ENCODE measurements at places on chromosomes 4 and X.

GRCh38 chrX:138519296-138519695, 192.2 kb downstream of the FGF13 start:
- DNase-seq = no peak

DNA sequence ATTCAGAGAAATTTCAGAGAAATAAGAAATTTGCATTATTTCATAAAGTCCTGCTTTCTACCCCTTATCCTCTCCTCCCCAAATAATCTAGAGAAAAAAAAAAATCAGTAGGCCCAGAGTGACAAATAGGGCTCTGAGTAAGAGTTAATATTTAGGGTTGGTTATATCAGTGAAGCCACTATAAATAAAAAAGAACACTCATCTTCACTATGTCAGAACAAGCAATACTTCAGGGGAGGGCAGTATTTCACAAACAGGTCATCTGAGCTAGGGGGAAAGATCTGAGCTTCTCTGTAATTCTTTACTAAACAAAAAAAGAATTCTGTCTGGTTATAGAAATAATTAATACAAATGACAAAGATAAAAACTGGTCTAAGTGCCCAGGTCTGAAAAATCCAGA, 39.4 kb downstream of the PDE5A start:
- DNase-seq = no peak

- DNase-seq = no peak
Observed at GRCh38 chr4:38396845-38397547, 267.0 kb upstream of the KLF3 start.

DNA sequence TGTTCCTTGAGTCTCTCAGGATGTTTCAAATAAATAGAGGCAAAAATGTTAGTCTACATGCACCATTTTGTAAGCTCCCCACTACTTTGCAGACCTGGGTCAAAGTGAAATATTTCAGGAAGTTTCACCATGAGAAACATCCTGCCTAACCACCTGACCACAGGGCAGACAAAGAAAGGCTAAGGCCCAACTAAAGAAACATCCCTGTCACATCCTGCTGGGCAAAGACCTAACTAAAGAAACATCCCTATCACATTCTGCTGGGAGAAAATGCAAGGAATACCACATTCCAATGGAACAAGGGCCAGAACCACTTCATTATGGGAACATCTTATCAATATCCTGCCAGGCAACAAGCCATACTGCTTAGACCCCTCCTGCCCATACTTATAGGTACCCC, 1303.4 kb downstream of the TECRL start:
- no peak for DNase-seq

DNA sequence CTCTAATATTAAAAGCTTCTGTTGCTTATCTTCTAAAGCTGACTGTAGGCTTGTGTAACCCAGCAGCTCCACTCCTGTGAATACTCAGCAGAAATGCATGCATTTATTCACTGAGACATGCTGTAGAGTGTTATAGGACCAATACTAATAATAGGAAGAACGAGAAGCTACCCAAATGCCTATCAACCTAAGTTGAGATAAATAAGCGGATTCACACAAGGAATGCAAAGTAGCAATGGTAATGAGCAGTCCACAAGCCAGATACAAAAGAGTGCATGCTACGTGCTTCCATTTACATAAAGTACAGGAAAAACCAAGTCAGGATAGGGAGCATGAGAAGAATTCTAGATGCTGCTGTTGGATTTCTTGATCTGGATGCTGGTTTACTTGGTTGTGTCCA, 155.9 kb downstream of the AASDH start:
- no peak for DNase-seq

DNA sequence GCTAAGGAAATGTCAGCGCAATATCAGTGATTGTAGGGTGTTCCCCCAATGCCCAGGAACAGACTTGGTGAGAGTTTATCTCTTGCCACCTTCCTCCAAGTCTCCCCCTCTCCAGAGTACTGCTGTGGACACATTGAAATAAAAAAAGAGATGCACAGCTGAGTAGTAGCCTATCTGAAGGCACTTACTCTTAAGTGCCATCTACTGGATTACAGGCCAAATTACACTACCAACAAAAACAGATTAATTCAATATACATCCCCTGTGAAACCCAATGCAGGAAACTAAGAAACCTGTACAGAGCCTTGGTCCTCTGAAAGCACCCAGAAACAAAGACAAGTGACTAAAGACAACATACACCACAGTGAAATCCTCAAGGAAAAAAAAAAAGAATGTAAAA, 460.3 kb downstream of the ZIC3 start:
- DNase-seq = no peak

- DNase-seq = no peak
Observed at GRCh38 chr4:158877069-158877468, 108.2 kb downstream of the FNIP2 start.

- no peak for DNase-seq
Observed at GRCh38 chr4:6834867-6835266, 52.3 kb downstream of the KIAA0232 start.

DNA sequence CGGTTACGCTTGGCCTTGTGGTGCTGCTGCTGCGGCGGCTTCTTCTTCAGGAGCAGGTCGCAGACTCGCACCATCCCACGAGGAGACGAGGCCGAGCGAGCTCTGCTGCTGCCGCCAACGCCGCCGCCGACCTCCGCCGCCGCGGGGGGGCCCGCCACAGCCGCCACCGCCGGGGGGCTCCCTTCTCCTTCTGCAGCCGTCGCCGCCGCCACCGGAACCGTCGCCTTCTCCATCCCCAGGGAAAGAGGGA, 237 bp downstream of the ANKRD17 start:
- no peak for DNase-seq

DNA sequence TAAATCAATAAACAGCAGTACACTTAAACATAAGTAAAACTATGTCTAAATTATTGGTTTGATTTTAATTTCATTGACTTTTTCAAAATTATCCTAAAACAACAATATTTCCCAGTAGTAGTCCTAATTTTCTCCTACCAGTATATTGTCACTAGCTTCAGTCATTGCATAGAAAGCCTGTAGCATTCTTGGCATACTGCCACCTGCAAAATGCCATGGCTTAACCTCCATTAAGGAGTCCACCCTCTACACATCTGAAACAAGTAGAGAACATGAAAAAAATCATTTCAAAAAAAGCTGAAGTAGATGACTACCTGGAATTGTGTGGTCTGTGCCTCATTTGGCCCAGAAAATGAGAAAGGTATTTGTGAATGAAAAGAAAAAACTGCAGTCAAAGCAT, 348.5 kb downstream of the INPP4B start:
- DNase-seq = no peak

GRCh38 chr4:156977435-156978160, 6.0 kb upstream of the PDGFC start:
- DNase-seq = no peak

DNA sequence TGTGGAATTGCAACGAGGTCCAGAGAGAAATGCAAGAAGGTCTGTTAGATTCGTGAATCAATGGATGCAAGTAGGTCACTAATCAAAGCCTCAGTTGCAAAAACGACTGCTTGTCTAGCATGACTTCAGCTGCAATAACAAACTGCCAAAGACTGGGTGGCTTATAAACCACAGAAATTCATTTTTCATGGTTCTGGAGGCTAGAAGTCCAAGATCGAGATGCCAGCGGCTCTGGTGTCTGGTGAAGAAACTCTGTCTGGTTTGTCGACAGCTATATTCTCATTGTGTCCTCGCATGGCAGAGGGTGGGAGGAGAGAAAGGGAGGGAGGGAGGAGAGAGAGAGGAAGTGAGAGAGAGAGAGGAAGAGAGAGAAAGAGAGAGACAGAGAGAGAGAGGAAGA, 114.7 kb downstream of the MXRA5 start:
- no peak for DNase-seq

GRCh38 chrX:45602151-45602550, 401.5 kb upstream of the DIPK2B start:
- no peak for DNase-seq

- DNase-seq = no peak
Observed at GRCh38 chr4:100169491-100170485, 20.5 kb downstream of the DDIT4L start.

DNA sequence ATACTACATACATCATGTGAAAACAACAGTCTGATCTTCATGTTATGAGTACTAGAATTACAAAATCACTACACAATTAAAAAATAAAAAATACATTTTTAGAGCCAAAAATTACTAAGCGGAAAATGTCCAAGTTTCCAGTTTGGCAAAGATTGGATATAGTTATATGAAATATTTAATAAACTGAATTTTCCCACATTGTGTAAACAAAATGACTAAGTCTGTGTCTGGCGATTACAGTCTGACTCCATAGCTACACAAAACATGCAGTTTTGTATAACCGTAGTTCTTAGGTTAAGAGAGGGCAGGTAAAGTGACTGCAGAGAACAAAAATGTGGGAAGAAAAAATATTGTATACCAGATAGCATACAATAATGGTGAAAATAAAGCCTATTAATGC, 59.2 kb upstream of the TMEM47 start:
- no peak for DNase-seq

DNA sequence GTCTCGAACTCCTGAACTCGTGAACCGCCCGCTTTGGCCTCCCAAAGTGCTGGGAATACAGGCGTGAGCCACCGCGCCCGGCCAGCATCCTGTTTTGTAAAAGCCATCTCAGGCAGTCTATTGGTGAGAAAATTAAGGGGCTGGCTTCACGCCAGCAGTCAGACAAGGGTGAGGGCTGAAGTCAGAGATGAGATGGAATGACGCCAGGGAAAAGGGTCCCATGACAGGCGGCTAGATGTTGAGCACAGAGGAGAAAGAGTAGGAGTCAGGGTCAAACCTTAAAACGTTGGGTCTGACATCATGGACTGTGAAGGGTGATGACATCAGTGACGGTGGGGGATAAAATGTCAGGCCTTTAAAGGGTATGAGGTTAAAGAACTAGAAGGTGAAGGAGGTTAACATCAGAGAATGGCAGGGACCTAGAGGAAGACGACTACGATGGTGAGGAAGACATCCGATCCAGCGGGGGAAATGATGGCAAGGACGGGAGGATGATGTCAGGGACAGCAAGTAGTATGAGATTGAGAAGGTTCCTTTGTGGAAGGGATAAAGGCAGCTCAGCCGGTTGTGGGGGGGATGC, 504 bp upstream of the RBM3 start:
- DNase-seq = no peak

- no peak for DNase-seq
Observed at GRCh38 chr4:24515698-24516097, 68.7 kb downstream of the DHX15 start.

DNA sequence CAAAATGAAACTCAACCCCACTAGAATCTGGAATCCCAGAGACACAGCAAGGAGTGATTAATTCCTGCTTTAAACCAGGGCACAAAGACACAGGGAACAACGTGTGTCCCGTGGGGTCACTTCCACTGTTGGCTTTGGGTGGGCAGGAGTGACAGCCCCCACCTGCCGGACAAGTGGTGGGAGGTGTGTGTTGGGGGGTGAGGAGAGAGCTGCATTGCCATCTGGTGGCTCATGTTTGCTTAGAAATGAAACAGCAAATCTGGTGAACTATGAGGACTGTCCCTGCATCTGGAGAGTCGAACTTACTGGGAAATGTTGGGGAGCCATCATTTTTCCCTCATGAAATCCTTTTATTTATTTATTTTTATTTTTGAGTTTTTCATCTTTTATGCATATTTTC, 75.9 kb upstream of the AFAP1 start:
- no peak for DNase-seq

DNA sequence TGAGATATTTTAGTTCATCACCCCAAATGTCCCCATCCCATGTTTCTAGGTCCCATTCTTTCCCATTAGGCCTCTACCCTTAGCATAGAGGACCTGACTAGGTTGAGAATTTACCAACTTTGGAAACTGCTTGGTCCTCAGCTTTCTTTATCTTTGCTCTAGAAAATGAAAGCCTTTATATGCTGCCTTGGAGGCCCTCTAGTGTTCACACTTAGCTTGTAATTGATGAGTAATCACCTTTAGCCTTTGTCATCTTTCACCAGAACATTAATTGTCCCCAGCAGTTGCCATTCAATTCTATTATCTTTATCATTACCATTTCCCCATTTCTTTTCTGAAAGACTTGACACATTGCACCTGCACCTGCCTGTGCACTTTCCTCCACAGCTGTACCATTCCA, 589.2 kb upstream of the NR3C2 start:
- DNase-seq = no peak

- DNase-seq = no peak
Observed at GRCh38 chr4:92387459-92388069, 83.8 kb downstream of the GRID2 start.

DNA sequence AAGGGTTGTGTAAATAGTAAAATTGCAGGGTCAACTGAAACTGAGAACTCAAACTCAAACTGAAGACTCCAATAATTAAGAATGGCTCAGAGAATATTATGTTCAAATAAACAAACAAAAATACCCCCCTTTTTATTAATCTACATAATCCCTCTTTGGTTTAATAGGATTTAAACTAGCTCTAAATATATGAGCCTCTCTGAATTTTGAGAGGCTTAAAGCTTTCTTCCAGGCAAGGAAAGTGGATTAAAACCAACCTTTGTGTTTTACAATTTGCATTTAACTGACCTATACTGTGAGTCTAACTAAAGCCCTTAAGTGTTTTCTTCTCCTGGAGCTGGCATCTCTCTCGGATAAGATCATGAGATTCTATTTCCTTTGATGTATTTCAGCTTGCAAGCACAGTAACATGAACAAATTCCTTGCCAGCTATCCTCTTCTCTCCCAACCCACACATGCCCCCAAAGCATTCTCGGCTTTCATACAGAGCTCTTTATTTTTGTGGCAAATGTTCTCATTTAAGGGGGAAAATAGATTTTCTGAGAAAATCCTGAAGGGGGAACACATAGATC, 1310.8 kb upstream of the AGA start:
- no peak for DNase-seq

- no peak for DNase-seq
Observed at GRCh38 chrX:136689436-136689835, 41.5 kb downstream of the CD40LG start.

DNA sequence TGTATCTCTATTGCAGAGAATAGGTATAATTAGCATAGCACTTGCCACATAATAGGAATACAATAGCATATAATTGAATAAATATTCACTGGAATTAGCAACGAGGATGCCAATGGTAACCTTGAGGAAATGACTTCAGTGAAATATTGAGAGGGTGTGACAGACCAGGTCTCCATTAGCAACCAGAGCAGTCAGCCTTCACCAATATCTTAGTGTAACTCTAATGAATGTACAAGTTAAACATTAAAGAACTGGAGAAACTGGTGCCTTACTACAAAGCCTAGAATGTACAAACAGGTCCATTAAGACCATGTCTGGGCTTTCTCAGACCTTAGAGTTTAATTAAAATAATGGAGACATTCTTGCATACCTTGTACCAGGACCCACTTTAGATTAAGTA, 143.0 kb downstream of the MAGEB17 start:
- no peak for DNase-seq

GRCh38 chr4:104205116-104205515, 289.6 kb downstream of the CXXC4 start:
- no peak for DNase-seq

- no peak for DNase-seq
Observed at GRCh38 chrX:118047446-118048186, 69.0 kb downstream of the KLHL13 start.

DNA sequence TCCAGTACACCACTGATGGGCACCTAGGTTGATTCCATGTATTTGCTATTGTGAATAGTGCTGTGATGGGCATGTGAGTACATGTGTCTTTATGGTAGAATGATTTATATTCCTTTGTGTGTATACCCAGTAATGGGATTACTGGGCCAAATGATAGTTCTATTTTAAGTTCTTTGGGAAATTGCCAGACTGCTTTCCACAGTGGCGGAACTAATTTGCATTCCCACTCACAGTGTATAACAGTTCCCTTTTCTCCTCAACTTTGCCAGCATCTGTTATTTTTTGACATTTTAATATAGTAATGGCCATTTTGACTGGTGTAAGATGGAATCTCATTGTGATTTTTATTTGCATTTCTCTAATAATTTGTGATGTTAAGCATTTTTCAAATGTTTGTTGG, 25.9 kb downstream of the CC2D2A start:
- no peak for DNase-seq
